ENCODE measurements at places on chromosomes 2 and 18.

GRCh38 chr2:9744256-9745004 is 98.8 kb upstream of the TAF1B start:
- no peak for DNase-seq

- no peak for DNase-seq
Observed at GRCh38 chr2:229445019-229445418, 173.9 kb upstream of the PID1 start.

DNA sequence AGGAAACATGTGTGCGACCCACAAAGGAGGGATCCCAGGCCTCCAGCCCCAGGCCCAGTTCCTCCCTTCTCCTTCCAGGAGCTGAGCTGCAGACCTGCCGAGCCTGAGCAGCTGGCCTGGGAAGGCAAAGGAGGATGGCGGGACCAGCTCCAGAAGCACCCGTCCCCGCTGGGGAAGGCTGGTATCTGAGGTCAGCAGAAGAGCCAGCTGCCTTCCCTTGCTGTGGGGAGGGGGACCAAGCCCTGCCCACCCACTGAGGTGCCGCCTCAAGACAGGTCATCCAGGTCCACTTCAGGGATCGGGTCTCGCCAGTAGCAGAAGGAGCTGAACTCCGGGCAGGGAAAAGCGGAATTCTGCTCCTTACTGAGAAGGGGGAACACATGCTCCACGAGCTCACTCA is 73.2 kb downstream of the EMILIN2 start:
- DNase-seq = no peak

DNA sequence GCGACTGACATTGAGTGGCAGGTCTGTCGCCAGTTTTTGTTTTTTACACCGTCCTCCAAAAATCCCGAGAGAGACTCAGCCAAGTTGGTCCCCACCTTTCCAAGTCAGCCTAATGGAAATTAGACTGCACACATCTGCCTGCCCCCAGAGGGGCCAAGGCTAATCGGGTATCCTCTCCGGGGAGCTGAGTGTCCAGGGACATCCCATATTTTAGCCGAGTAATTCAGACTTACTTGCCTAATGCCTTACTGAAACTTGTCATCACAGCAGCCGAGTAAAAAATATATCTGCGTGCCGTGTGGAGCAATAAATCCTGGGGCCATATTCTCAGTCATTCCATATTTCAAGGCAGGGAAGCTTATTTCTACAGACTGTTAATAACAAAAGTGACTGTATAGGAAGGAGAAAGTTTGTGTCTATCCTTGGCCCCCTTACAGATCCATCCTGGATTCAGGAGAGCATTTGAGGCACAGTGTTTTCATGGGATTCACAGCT is 38.9 kb upstream of the NRP2 start:
- DNase-seq = no peak

GRCh38 chr18:34918856-34919255 is 122.4 kb upstream of the MAPRE2 start:
- no peak for DNase-seq

GRCh38 chr2:96407041-96407918 is 71.7 kb downstream of the NCAPH start:
- peak; percentile 79 for DNase-seq

DNA sequence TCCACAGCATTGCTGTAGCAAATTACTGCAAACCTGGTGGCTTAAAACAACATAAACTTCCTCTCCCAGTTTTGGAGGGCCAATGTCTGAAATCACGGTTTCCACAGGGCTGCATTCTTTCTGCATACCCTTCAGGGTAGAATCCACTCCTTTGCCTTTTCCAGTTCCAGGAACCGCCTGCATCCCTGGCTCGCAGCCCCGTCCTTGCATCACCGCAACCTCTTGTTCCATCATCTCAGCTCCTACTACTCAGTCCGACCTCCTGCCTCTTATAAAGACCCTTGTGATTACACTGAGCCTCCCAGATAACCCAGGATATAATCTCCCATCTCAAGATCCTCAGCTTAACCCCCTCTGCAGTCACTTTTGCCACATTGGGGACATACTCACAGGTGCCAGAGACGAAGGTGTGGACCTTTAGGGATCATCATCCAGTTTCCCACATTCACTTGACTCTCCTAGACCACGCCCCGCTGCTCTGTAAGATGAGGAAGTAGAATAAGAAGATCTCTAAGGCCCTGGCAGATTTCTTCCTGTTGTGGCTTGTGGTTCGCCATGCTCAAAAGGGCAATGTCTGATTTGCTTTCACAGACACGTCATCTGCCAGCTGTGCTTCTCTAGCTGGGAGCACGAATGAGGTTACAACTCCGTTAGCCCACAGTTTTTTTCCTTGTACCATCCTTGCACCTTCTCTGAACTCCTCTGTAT is 103.6 kb upstream of the AGAP1 start:
- peak; percentile 51 for DNase-seq

DNA sequence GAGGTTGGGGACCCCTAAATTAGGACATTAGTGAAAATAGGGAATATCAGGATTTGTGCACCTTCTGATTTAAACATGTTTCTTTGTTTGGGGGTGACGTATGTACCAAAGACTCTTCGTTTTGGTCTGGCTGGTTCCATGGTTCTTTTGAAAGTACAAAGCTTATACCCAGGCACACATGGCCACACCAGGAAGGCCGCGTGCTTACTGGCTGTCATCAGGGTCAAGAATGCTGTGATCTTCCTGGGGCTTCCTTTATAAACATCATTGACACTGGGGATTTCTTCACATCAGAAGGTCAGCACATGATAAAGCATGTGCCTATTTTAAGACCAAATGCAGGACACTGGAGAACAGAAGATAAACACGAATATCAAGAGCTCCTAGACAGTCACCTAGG is 230.6 kb upstream of the ID2 start:
- no peak for DNase-seq

DNA sequence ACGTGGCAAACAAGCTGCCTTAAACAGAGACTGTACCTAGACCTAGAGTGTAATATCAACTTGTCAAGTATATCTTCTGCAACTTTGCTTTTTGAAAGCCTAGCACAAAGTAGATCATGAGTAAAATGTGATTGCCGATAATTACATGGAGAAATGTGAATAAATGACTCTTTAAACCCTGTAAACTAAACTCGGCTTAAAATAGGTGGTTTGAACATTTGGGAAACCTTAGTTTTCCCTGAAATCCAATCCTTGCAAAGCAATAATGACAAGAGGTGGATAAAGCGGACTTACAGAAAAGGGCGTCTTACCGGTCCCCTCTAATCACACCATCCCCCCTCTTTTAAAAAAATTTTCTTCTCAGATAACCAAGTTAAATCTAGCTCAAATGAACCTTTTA is 549 bp upstream of the PSMD14 start:
- DNase-seq = no peak

GRCh38 chr2:210768329-210768910 is 212.0 kb downstream of the CPS1 start:
- DNase-seq = no peak

GRCh38 chr2:199118673-199119112 is 339.0 kb downstream of the SATB2 start:
- DNase-seq = no peak

DNA sequence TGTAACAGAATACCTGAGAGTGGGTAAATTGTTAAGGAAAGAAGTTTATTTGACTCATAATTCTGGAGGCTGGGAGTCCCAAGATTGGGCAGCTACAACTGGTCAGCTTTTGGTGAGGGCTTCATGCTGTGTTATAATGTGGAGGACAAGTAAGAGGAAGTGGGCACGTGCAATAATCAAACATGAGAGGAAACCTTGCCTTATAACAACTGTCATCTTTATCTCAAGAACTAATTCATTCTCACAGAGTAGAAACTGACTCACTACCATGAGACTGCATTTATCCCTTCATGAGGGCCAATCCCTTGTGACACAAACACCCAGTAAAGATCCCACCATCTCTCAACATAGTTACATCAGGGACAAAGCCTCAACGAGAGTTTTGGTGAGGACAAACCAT is 318.1 kb upstream of the NT5C1B start:
- DNase-seq = no peak

- peak; percentile 51 for DNase-seq
Observed at GRCh38 chr2:74532222-74532621, 2.5 kb downstream of the HTRA2 start.

GRCh38 chr2:18426174-18426573 is 134.3 kb downstream of the RDH14 start:
- no peak for DNase-seq

GRCh38 chr2:27070653-27071276 is 689 bp downstream of the OST4 start:
- no peak for DNase-seq

DNA sequence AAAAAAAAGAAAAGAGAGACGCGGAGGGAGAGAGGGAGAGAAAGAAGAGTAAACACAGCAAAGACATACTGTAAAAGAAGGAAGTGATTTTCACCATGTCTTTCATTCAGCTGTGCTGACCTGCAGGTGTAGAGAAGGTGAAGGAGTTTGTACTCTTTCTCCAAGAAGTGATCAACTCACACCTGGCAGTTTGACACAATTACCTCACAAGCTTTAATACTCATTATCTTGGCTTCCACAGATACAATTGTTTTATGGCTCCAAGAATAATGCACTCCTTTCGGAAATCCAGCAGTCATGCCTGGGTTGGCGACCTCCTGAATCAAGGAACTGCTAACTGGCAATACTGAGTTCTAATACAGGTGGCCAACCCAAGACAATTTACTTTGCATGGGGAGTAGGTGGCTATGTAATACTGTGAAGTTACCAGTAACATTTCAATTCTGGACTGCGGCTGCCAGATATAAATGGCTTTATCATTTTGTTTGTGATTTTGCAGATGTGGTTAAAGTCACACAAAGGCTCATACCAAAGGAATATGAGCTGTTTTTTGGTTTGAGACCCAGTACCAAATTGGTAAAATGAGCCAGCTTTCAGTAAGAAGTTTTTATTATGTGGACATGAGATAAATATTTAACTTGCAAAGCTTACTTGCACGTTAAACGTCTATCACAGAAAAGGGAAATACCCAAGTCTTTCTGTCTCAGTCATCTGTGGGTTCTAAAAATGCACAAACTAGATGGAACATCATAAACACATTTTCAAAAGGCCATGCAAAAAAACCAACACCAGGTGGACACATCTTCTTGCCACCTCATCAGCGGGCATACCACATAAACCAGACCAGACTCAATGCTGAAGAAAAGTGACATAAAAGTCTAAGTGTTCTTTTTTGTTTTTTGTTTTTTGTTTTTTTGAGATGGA is 69.3 kb downstream of the NCKAP5 start:
- DNase-seq = no peak

DNA sequence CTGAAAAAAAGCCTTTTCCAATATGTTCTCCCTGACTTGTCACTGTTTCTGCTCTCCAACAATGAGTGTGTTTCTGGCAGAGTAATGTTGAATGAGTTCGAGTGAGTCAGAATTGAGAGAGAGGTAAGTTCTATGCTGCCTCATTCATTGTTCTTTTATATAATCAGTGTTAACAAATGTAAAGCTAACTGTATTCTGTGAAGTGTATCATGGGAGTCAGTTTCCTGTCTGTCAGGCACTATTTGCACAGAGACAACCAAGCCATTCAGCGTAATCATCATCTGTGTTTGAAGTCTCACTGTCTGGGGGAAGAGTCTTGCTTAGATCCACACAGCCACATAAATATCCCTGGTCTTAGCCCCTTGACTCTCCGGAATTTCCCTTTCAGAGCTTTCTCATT is 22.0 kb upstream of the UPP2 start:
- DNase-seq = no peak

GRCh38 chr2:66235428-66235827 is 199.5 kb upstream of the MEIS1 start:
- no peak for DNase-seq

DNA sequence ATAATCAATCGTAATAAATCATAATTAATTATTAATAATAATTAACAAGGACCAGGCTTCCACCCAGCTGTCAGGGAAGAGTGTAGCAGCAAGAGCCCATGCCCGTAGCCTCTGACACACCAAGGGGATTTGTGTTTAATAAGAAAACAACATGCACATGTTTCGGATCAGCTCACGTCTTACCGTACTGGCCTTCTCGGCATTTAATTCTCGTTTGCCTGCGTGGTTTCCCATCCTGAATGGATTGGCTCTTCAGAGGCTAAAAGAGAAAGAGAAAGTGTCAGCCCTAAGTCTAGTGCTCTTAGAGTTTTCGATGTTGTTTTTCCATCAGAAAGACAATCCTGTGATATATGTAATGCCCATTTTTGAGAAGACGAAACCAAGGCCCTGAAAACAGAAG is 27.6 kb downstream of the MBP start:
- DNase-seq = peak; percentile 54

DNA sequence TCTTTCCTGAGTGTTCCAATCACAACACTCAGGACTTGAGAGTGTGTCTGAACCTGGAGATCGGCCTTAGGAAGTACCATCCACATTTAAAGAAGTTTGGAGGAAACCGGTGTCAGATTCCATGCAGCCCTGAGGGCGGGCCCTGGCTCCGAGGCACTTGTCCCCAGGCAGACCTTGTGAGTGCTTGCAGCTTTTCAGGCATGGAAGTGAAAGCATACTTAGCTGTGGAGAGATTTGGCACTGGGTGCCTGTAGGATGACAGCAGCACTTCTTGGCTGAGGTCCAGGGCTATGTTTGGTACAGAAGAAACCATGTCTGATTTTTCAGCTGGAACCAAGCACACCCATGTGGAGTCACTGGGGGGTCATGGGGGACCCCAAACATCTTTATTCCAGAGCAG is 230.8 kb downstream of the SEPTIN10 start:
- no peak for DNase-seq

GRCh38 chr2:18133310-18133709 is 254.8 kb downstream of the KCNS3 start:
- DNase-seq = no peak

GRCh38 chr2:235511187-235511661 is 17.4 kb downstream of the AGAP1 start:
- DNase-seq = no peak

DNA sequence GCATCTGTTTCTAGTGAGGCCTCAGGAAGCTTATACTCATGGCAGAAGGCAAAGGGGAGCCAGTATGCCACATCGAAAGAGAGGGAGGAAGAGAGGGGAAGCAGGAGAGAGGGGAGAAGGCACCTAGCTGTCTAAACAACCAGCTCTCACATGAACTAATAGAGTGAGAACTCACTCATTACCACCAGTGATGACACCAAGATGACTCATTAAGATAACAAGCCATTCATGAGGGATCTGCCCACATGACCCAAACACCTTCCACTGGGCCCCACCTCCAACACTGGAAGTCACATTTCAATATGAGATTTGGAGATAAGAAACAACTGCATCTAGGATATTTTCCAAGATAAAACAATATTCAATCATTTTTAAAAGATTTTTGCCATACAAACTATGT is 753.9 kb upstream of the ZEB2 start:
- DNase-seq = peak; percentile 3

DNA sequence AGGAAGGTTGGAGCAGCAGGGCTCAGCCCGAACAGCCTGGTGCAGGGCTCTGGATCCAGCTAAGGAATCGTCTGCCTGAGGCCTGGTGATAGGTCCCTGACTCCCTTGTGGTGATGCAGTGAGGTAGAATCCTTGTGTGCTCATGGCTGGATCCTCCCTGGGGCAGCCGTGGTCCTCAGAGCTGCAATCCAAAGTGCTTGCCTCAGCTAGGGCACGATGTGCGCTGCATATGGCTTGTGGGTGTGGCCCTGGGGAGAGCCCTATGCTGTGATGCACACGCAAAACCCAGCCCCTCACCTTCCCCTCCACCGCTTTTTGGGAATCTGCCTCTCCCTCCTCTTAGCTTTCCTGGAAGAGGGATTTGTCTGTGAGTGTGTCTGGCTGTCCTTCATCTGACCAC is 142.2 kb downstream of the DYSF start:
- DNase-seq = no peak
